ENCODE measurements at places on chromosomes 2 and 18. TPM values are rescaled to one million over a fixed set of nuclear protein-coding genes. Genes with fewer than 3 reads are reported as not detected.

NEU4 gene
- 0.64 TPM for total RNA-seq

EFR3B gene
- 23.2 TPM for total RNA-seq

CXCR1 gene
- not detected for total RNA-seq

MDH1B gene
- total RNA-seq = 4.4 TPM

CHST9 gene
- total RNA-seq = 0.39 TPM

GPR75 gene
- 14.0 TPM for total RNA-seq

TMEM163 gene
- 0.41 TPM for total RNA-seq

ICA1L gene
- total RNA-seq = 38.5 TPM

DNER gene
- total RNA-seq = 63.1 TPM

UCN gene
- total RNA-seq = 0.61 TPM

FOXD4L1 gene
- total RNA-seq = not detected

SLC5A7 gene
- 57.4 TPM for total RNA-seq

GATA6 gene
- total RNA-seq = 0.15 TPM

LOXL3 gene
- 8.8 TPM for total RNA-seq

RTP5 gene
- 0.32 TPM for total RNA-seq

REG1B gene
- not detected for total RNA-seq

XDH gene
- not detected for total RNA-seq

KANSL3 gene
- 64.0 TPM for total RNA-seq

TRIM43 gene
- 0.19 TPM for total RNA-seq

HTRA2 gene
- total RNA-seq = 39.1 TPM

MRO gene
- total RNA-seq = 0.73 TPM

FOXI3 gene
- 0.17 TPM for total RNA-seq
